ENCODE measurements at places on chromosomes 4 and X. TPM values are rescaled to one million over a fixed set of nuclear protein-coding genes. Genes with fewer than 3 reads are reported as not detected.

GRCh38 chr4:56466910-56467283 lies 520 bp upstream of the SRP72 start:
- DNase-seq: no peak

Gene HMGN5
- 7.4 TPM for total RNA-seq

- DNase-seq: no peak
Observed at GRCh38 chr4:47933840-47934239, 19.5 kb upstream of the NFXL1 start.

DNA sequence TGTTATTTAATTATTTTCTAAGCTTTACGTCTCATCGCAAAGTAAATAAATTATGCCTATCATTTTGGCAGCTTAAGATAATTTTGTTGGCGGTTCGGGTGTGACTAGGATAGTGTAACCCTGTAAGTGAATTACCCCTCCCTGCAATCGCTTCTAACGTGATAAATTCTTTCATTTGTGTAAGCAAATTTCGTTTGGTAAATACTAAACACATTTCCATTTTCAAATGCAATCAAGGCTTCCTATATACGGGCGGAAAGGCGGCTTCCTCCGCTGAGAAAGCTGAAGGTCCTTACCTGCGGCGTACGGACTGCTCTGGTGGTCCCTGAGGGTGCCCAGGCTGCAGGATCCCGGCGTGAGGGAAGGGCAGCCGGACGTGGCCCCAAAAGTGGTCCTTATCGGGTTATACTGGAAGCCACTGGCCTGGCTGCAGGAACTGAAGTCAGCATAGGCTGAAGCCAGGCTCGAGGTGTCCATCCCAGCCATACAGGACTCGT lies 403 bp downstream of the PHOX2B start:
- no peak for DNase-seq

DNA sequence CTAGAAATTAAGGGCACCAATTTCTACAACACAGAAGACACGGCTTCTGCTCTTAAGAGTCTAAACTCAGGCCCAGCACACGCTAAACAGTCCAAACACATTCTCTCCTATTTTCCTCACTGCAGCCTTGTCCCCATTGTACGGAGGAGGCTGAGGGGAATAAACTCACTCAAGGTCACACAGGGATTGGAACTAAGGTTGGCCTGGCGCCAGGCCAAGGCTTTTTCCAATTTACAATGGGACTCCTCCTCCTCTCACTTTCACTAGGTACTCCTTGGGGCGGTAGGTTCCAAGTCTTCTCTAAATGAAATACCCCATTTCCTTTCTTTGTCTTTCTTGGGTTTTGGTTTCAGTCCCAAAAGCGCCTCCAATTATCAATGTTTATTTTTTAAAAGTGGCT lies 48.7 kb upstream of the CRMP1 start:
- DNase-seq: no peak

DNA sequence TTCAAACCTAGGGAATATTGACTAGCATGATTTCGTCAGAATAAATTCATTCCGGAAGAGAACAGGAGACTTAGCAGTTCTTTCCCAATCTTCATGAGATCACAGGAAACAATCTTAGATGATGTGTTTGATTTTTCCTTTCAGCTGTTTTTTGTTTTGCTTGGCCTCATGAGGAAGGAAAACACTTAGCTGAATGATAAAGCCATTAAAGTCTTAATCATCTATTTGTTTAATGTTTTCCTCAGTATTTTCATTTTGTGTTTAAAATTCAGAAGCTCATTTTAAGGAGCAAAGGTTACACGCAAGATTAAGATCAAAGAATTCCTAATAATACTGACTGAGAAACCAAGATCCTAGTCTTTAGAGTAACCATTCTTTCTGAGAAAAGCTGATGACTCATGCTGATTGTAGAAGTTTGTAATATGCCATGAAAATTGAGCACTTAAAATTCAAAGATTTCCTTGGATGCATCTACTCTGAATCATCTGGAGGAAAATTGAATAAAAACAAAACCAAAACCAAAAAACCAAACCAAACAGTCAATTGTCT lies 15.4 kb upstream of the TBC1D19 start:
- no peak for DNase-seq

DNA sequence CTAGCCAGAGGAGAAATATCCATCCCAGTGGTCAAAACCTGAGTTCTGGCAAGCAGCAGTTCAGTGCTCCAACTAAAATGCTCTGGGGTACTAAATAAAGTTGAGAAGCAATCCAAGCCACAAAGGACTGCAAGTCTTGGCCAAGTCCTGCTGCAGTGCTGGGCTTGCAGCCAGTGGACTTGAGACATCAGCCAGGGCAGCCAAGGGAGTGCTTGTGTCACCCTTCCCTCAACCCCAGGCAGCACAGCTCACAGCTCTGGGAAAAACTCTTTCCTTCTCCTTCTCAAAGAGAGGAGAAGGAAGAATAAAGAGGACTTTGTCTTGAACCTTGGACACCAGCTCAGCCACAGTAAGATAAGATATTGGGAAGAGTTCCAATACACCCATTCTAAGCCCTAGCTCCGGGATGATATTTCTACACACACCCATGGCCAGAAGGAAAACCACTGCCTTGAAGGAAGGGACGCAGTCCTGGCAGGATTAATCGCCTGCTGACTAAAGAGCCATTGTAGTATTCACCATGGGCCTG lies 99.8 kb downstream of the PTCHD1 start:
- no peak for DNase-seq

Measured in omental fat pad (tissue), 4 donors.